LHCN-M2 (cell line): ENCODE measurements at places on chromosomes 6 and 20. TPM values are rescaled to one million over a fixed set of nuclear protein-coding genes. Genes with fewer than 3 reads are reported as not detected.

Gene ZNF165
- 0.40 and 0.45 TPM in 2 replicates for total RNA-seq

Gene SLC52A3
- not detected in 2 replicates for total RNA-seq

GRCh38 chr6:118396969-118397368 is 151.1 kb upstream of the PLN start:
- DNase-seq = no peak

GRCh38 chr20:50844430-50845100 is 49.7 kb downstream of the BCAS4 start:
- peak; percentile 36 for DNase-seq

DNA sequence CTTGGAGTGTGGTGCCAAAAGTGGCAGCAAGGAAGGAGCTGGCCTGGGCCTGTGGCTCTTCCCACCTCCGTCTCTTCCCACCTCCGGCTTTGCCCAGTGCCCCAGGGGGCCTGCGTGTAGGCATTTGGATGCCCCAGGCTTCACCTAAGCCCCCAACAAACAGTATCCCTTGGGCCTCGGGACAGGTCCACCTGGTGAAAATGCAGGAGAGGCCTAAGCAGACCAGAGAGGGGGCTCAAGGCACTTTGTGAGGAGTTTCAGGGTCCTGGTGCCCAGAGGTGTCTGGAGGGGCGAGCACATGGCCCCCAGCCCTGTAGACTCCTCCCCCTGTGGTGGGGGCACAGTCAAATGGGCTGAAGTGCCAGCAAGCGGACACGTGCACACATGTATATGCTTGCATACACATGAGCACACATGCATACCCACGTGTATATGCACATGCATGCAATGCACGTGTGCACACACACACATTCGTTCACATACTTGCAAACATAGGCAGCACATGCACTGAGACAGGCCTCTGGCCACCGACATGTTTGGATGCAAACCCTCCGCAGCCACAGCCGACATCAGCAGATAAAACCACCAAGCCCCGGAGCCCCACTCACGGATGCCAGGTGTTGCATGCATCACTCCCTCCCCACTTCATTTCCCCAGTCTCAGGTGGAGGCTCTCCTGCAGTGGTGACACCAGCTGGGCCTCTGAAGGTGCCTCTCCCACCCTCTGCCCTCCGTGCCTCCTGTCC is 124.5 kb downstream of the TAF4 start:
- no peak for DNase-seq

- DNase-seq = peak; percentile 46
These were observed 2.5 kb upstream of the BHLHE23 start for GRCh38 chr20:63009045-63009961.
